ENCODE measurements at places on chromosomes 3 and 15.

DNA sequence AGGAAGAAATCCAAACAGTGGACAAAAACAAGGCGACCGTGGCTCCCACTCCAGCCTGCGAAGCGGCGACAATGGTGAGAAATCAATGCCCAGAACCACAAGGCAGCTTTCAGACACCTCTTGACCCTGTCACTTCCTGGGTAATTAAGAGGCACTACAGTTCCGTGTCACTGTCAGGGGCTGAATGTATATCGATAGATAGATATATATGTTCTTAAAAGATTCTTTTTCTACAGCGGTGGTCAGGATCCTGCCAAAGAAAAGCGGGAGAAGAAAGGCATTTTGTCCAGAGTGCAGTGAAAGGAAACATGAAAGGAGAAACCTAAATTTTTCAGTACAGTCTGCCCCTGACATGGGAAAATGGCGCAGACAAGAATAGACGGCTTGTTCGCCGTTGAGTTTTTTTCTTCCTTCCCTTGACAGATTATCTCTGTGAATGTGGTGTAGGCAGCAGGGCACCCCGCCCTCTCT is 56.2 kb upstream of the HES1 start:
- no peak for DNase-seq

- DNase-seq = peak; percentile 61
Measured at GRCh38 chr3:186930143-186930640, at the start of gene ST6GAL1. Gene ST6GAL1, plus strand, starts transcription at chr3:186930526. Its CDS starts 112,178 bp downstream, at chr3:187042704.

DNA sequence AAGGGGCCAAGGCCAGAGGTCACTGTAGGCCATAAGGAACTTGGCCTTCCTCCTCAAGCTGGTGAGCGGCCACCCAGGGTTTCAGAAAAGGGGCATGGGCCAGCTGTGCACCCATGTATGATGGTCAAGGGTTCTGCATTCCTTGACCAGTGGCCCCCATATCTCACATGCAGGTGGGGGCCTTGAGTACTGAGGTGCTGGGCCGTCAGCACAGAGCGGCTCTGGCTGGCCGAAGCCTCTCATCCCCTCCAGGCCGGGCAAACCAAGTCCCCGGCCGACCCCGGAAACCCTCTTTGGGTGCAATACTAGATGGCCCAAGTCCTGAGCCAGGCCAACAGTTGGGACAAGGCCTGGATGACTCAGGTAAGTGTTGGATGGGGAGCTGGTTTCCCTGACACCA is 9.5 kb downstream of the ALG3 start:
- no peak for DNase-seq

DNA sequence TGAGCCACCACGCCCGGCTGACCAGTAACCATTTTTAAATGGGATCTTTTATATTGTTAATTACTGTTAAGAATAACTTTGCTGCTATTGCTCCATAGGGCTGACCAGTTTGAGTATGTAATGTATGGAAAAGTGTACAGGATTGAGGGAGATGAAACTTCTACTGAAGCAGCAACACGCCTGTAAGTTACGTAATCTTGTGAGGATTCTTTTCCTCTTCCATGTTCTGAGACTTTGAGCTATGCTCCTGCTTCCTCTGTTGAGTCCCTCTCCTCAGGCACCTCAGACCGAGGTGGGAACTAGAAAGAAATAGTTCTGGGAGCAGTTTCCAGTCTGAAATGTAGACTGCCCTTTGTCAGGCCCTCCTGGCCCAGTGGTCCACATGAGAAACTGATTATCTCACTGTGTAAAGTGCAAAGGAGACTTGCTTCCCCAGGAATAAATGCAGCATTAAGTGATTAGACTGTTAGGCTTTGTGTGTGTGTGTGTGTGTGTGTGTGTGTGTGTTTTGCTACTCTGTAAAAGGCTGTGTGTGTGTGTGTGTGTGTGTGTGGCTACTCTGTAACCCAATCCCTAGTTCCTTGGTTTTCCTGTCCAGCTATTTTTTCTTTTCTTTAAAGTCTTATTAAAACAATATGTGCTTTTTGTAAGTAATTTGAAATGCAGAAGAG is 5.2 kb downstream of the POLR2H start:
- DNase-seq = no peak

DNA sequence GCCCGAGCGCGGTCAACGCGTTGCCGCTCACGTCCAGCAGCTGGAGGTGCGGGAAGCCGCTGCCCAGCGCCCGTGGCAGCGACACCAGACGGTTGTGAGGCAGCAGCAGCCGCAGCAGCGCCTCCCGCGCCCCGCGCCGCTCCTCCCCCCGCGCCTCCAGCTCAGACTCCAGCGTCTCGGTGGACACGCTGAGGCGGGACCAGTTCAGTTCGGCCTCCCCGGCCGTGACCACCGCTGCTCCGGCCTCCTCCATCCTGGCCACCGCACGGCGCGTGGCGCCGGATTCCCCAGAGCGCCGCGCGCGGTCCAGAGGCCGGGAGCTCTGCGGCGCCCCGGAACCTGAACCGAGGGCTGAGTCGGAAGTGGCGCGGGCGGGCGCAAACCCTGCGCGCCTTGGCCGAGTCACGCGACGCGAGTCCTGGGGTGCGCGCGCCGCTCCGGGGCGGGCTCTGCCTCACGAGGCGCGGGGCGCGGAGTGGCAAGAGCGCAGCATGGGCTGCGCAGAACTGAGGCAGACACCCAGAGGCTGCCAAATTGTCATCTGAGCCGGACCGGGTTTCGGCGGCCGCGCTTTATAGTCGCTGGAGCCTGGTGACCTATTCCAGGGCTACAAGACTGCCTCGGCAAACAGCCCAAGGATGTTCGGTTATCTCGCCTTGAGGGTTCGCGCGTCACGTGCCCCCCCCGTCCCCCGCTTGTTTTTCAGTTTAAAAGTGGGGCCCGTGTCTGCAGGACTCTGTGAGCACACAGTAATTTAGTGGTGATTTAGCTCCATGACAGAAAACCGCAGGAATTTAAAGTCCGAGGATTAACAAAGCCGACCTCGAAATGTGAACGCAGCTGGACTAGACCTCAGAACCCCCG is at the start of gene LRRC58:
TSS of gene LRRC58 (minus strand) at position 364 of the 864 bp plus-strand sequence. CDS start at position 253, 111 bp downstream.
- DNase-seq = peak; percentile 80

- no peak for DNase-seq
Measured at GRCh38 chr15:83816124-83816883, 162.4 kb downstream of the ADAMTSL3 start.

DNA sequence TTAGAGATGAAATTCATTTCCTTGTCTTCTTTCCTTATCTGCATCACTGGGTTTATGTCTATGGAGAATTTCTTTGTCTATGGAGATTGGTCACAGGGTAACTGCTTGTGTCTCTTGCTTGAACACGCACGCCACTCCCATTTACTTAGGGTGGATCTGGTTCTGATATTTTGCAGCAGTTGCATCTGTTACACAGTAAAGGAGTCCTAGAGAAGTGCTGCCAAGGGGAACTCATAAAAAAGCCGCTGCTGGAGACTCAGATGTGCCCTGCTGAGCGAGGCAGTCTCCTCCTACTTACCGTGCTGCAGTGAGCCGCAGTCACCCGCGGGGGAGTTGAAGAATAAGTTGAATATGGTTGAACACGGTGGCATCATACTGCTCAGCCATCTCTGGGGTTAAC is 105.2 kb upstream of the KLHL25 start:
- DNase-seq = no peak

DNA sequence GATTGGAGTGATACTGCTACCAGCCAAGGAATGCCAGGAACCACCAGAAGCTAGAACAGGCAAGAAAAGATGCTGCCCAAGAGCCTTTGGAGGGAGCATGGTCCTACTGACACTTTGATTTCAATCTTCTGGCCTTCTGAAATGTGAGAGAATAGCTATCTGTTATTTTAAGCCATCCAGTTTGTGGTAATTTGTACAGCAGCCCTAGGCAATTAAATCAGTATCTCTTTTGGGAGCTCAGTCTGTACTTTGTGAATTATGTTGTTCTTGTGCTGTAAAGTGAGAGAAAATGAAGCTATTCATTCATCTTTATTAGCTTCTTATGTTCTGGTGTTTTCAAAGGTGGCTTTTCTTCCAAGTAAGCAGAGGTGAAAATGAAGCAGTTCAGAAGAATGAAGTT is 381.3 kb downstream of the PDCD6IP start:
- no peak for DNase-seq

GRCh38 chr3:122902326-122902725 is 107.5 kb downstream of the SLC49A4 start:
- DNase-seq = no peak

GRCh38 chr3:65666448-65667091 is 372.1 kb downstream of the MAGI1 start:
- DNase-seq = no peak

DNA sequence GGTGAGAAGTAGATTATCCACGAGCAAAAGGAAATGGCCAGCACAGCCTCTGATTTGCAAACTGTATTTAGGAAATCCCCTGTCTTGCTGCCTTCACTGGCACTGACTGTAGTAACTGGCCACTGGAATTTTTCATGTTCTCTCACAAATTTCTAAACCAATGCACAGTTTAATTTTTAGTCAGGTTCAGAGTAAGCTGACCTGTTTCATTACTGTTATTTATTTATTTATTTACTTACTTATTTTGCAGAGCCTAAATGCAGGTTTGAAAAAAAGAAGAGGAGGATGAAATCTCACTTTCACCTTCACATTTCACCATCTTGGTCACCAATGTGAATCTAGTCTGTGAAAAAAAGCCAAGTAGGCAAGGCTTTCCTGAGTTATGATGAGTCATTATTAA is 291.0 kb downstream of the PLOD2 start:
- no peak for DNase-seq

GRCh38 chr3:18234717-18235335 is 190.3 kb downstream of the SATB1 start:
- no peak for DNase-seq

- no peak for DNase-seq
Measured at GRCh38 chr15:74011610-74012009, 17.1 kb downstream of the PML start.

- no peak for DNase-seq
Measured at GRCh38 chr3:43736558-43737440, 46.1 kb downstream of the ABHD5 start.

DNA sequence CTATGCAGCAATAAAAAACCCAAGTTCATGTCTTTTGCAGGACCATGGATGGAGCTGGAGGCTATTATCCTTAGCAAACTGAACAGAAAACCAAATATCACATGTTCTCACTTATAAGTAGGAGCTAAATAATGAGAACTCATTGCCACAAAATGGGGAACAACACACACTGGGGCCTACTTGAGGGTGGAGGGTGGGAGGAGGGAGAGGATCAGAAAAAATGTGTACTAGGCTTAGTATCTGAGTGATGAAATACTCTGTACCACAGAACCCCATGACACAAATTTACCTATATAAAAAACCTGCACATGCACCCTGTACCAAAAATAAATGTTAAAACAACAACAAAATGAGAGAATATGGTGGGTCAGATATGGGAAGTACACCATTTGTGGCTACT is 49.6 kb upstream of the AADACL2 start:
- no peak for DNase-seq

DNA sequence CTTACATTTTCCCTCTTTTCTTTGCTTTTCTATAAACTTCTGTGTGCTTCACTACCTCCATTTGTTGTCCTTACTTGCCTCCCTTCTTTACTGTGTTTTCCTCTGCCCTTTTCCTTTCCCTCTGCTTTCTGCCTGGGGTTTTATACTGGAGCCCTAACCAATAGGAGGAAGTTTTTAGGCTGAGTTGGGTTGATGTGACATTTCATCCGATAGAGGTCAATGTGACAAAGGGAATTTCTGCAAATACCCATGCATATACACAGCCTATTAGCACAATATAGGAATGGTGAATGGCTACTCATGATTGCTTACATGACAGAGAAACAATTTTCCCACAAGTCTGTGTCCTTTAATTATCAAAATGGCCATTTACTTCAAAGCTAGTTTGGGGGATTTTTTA is 153.0 kb upstream of the ARPP21 start:
- DNase-seq = no peak

- DNase-seq = no peak
Measured at GRCh38 chr3:113614402-113614801, 82.0 kb downstream of the USF3 start.

- no peak for DNase-seq
Measured at GRCh38 chr3:36964817-36965216, 20.0 kb upstream of the TRANK1 start.

- no peak for DNase-seq
Measured at GRCh38 chr15:53586799-53587198, 172.7 kb downstream of the WDR72 start.

- no peak for DNase-seq
Measured at GRCh38 chr15:88394553-88395145, 72.5 kb downstream of the MRPL46 start.

DNA sequence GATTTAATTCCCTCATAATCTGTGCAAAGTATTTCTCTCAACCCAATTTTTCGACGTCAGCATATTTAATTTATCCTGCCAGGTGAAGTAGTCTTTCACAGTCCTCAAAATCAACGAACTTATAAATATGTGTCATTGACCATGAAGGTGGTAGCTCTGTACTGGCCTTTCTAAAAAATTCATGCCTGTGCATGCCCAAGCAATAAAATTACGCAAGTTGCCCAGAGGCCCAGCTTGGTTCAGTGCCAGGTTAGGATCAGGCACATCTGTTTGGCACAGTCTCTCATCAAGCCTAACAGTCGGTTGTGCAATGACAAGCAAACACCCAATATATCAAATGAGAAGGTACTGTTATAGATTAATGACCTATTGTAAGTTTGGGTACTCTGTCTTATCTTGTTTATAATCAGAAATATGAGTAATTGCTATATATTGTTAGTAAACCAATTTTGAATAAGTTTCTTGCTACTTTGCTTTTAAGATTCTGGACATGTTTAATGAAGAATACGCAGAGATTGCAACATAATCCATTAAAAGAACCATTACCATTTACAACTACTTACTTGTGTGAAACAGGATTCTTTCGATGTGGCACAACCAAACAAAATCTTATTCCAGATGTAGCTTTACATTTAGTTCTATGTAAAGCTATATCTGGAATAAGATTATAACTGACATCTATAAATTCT is 159.0 kb upstream of the IL12A start:
- no peak for DNase-seq

- no peak for DNase-seq
Measured at GRCh38 chr15:78684657-78685056, 43.6 kb upstream of the CHRNB4 start.

- no peak for DNase-seq
Measured at GRCh38 chr3:107660306-107660976, 137.7 kb downstream of the BBX start.

DNA sequence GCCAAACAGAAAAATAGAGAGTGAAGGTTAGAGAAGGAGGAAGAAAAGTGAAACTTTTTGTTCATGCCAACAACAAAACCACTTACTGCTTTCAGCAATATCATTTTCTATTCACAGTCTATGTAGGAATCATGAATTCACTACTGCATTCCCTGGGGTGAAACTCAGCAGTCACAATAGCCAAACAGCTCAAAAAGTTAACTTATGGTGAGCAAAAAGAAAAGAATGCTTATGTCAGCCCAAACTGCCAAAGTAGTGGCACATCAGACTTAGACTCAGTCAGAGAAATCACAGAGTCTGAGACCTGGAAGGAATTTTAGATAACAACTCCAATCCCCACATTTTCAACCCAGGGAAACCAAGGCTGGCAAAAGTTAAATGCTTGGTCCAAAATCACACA is 238.7 kb upstream of the TMCO5A start:
- no peak for DNase-seq

- no peak for DNase-seq
Measured at GRCh38 chr3:20648294-20648693, 462.3 kb upstream of the SGO1 start.

- no peak for DNase-seq
Measured at GRCh38 chr3:88248658-88249057, 98.9 kb downstream of the C3orf38 start.

GRCh38 chr15:74041311-74041756 is 41.0 kb downstream of the GOLGA6A start:
- no peak for DNase-seq

- no peak for DNase-seq
Measured at GRCh38 chr3:153835540-153835939, 285.6 kb upstream of the ARHGEF26 start.
